ENCODE measurements at places on chromosomes 5 and 9.

GRCh38 chr5:90968319-90968718 is 409.7 kb downstream of the ADGRV1 start:
- DNase-seq, result no peak

GRCh38 chr9:5518937-5519319 is 8.6 kb downstream of the PDCD1LG2 start:
- no peak for DNase-seq

DNA sequence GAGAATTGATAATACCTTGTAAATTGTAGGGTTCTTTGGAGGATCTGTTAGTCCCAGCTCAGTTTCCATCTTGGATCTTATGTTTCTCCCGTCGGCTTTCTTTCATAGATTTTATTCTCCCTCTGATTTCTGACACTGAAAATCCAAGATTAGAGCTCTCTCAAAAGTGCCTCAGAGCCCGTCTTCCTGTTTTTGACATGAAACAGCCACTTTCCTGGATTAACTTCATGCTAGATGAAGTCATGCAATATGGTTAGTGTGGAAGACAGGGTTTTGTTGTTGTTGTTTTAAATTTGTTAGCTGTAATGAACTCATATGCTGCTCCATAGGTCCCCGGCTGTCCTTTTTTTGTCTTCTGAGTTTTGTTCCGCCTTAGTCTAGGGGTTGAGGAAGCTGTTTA is 51.6 kb upstream of the ZFR start:
- DNase-seq, result no peak

- DNase-seq, result no peak
Observed at GRCh38 chr5:8522646-8523045, 653.7 kb downstream of the MTRR start.

DNA sequence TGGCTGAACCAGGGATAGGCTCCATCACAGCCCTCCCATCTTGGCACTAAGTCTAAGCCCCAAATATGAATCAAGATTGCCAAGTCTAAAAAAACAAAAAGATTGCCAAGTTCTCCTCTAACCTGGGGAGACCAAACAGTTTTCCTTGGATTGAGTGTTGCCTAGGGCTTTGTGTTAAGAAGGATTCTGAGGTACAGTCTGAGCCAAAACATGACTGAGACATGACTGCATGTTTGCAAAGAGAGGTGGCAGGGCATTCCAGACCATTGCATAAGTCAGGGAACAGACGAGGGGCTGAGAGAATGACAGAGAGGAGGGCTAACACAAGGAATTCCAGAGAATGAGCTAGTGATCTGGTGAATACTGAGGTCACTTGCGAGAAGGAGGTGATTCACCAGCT is 11.4 kb downstream of the LAMC3 start:
- DNase-seq, result no peak

GRCh38 chr5:2524620-2525019 is 226.9 kb downstream of the IRX2 start:
- no peak for DNase-seq

- no peak for DNase-seq
Observed at GRCh38 chr9:105842023-105842644, 147.8 kb downstream of the TMEM38B start.

GRCh38 chr5:158465086-158465972 is 606.4 kb upstream of the CLINT1 start:
- DNase-seq, result no peak

DNA sequence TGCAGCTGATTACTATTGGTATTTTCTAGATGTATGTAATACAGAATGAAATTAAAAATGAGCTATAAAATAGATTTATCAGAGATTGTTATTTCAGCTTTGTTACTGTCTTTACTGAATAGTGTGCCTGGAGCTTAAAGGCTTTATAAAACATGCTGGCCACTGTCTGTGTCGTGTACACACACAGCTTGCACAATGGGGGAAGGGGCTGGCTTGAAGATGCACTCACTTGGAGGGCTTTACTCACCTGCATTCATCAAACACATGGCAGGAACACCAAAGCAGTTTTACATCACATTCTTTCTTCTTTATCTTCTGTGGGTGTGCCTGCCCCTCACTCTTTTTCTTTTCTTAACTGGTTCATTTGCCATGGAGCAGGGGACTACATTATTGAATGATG is 60.9 kb downstream of the TLE4 start:
- no peak for DNase-seq

DNA sequence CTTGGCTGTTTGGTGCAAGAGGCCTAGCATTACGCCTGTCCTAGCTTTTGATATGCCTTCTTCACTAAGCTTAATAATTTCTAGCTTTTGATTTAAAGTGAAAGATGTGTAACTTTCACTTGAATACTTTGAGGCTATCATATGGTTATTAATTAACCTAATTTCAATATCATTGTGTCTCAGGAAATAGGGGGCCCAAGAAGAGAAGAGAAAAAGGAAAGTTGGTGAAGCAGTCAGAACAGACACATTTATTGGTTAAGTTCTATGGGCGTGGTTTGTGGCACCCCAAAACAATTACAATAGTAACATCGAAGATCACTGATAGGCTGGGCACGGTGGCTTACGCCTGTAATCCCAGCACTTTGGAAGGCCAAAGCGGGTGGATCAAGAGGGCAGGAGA is 40.9 kb upstream of the F2RL2 start:
- no peak for DNase-seq

DNA sequence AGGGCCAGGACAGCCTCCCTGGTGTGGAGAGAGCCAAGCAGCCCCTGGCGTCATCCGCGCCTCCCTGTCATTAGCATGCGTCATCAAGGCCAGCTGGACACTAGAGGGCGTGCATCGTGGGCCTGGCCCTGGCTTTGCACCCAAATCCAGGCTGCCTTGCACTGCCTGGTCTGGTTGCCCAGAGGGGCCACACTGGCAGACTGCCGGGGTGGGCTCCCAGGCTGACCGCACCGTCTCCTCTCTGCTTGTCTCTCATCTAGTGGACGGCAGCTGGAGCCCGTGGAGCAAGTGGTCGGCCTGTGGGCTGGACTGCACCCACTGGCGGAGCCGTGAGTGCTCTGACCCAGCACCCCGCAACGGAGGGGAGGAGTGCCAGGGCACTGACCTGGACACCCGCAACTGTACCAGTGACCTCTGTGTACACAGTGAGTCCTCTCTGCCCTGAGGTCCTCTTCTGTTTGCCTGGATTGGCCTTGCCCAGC is 29.0 kb downstream of the HK3 start:
- DNase-seq, result no peak

- no peak for DNase-seq
Observed at GRCh38 chr9:18002718-18003438, 424.0 kb downstream of the SH3GL2 start.

DNA sequence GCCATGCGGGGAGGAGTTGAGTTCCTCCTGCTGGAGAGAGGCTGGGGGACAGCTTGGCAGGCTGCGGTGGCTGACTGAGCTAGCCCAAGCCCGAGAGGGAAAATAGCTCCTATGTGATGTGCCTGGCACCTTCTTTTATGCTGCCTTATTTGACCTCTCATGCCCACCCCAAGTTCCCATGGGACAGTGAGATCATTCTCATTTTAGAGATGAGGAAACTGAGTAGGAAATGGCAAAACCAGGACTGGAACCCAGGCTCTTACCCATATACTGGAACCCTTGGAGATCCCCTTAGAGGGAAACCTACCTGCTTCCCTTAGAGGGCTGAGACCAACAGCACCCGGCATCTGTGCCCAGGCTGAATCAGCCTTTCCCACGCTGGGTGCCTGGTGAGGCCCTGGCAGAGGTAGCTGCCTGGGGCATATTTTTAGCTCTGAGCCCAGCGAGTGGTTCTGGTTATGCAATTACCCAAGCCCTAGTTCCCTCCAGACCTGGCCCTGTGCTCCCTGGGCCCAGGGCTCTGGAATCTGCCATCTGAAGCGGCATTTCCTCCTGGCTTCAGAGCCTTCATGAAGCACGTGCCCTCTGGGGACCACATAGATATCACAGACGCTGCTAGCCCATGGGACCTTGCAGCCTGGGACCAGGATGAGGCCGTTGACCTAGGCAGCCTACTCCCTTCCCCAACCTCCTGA is 23.6 kb downstream of the COL27A1 start:
- peak; percentile 85 for DNase-seq

DNA sequence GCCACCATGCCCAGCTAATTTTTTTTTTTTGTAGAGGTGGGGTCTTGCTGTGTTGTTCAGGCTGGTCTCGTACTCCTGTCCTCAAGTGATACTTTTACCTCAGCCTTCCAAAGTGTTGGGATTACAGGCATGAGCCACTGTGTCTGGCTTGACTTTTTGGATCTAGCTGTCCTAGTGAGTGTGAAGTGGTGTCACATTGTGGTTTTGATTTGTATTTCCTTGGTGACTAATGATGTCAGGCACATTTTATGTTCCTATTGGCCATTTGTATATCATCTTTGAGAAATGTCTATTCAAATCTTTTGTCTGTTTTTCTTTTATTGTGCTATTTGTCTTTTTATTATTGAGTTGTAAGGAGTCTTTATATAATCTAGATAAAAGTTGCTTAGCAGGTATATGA is 53.5 kb upstream of the MCCC2 start:
- DNase-seq, result no peak

GRCh38 chr9:104319198-104319597 is 184.9 kb upstream of the OR13F1 start:
- no peak for DNase-seq

DNA sequence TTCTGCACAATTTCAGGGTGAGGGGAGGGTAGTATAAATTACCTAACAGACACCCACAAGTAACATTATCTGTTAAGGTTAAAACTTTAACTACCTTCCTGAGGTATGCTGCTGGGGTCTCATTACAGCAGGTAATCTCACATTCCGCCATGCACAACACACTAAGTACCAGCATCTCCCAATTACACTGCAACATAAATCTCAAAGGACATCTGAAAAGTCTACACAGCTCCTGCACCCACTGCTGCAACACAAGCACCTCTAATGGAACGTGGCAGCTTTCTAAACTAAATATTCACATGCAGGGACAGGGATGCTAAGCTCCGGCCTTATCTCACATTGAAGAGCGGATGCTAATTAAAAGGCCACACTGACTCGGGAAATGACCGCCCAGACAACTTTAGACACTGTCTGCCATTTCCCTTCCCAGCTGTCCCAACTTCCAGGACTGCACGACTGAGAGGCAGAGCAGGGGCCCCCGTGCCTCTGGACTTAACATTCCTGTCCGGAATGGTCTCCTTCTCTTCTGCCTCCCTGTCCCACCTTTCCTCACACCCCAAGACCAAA is 45.9 kb downstream of the PSMB7 start:
- no peak for DNase-seq

DNA sequence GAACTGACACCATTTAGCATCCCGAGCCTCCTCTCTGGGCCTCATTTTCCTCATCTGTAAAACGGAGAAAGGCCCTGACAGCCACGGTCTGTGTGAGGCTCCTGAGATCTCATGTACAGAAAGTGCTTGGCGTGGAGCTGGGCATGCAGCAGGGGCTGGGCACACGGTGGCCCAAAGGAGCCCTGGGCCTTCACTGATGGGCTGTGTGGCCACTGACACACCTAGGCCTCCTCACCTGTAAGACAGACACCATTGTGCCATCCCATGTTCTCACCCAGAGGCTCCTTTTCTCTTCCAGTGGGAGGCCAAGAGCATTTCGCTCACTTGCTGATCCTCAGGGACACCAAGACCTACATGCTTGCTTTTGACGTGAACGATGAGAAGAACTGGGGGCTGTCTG is 1.6 kb downstream of the ORM1 start:
- DNase-seq, result no peak

GRCh38 chr5:168978015-168978414 is 322.9 kb downstream of the SLIT3 start:
- DNase-seq, result no peak

DNA sequence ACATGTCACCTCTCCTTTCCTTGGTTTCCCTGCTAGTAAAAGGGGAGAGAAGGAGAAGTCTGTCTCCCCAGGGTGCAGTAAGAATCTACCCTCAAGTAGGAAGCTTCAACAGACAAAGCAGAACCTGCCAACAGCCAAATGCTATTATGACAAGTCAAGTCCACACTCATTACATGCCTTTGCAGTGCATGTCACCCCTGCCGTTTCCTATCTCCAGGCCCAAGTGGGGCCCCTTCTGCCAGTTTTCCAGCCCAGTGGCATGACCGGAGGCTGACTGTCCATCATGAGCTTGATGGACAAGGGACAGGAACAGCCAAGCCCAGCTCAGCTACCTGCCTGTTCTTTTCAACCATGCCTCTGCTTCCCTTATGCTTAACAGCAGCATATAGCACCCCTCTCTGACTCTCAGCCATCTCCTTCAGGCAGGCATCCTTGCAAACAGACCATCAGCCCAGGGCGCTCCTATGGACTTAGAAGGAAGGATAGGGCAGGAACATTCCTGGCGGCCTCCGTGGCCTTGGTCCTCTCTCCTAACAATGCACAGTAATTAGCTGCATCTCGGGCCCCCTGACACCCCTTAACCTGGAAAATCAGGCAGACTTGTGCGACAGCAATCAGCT is 107.2 kb upstream of the RAD23B start:
- peak; percentile 77 for DNase-seq
